ENCODE measurements at places on chromosomes 1 and 21.

DNA sequence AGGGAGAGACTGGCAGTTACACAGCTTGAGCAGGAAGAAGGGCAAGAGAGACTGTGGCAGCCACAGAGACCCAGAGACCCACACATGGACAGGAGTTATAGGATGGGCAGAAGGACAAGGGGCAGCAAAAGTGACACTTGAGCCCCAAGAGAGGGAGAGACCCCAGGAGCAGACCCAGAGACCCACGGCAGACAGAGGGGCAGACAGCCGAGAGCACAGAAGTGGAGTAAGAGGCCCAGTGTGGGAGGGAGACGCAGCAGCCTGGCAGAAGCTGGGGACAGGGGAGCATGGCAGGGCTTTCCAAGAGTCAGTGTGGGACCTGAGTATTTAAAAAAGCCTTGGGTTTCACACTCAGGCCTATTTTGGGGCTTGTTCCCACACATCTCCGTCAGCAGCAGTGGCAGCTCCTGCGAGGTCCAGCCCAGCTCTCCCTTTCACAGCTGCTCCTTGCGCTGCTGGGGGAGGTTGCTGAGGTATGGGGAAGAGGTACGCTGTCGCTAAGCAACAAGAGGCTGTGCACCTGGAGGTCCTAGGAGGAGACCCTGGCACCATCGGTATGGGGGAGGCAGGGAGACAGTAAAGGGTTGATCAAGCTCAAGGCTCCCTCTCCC is 9.0 kb upstream of the MEF2D start:
- no peak for DNase-seq

DNA sequence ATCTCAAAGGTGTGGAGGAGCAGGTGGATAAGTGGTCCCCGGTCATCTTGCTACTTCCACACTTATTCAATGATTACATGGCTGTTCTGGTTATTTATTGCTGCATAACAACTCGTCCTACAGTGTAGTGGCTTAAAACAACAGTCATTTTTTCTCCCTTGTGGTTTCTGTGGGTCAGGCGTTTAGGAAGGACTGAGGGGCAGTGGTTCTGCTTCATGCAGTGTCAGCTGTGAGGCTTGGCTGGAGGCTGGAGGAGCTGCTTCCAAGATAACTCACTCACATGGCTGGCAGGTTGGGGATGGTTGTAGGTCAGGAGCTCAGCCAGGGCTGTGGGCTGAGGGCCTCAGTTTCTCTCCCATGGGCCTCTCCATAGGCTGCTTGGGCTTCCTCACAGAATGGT is 5.9 kb upstream of the SLC6A17 start:
- no peak for DNase-seq

DNA sequence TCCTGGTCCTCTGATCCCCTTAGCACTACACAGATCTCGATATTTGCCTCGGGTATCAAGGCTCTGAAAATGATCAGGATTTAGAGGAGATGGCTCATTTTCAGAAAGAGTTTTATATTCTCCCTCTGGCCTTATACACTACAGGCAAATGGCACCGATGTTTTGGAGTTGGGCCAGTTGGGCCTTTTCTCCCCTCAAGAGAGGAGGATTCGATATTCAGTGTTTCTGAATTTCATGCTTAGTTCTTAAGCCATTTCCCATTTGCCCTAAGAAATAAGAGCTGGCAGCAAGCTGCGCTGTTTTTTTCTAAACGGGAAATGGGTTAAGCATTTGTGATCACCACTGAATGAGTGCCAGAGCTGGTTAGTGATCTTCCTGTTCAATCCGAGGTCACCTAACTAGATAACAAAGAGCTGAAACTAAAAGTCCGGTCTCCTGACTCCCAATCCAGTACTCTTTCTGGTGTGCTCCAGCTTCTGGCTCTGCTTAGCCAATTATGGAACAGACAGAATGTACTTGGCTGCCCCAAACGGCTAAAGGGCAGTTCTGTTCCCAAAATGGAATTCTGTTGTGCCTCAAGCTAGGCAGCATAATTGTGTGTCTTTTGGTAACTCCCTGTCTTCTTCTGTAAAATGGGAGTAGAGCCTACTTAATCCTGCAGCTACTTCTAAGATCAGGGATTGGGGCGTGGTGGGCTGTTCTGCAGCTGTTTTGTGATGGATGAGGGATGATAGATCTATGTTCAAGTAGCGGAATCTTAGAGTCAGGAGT is 1.2 kb upstream of the CPT2 start:
- no peak for DNase-seq

DNA sequence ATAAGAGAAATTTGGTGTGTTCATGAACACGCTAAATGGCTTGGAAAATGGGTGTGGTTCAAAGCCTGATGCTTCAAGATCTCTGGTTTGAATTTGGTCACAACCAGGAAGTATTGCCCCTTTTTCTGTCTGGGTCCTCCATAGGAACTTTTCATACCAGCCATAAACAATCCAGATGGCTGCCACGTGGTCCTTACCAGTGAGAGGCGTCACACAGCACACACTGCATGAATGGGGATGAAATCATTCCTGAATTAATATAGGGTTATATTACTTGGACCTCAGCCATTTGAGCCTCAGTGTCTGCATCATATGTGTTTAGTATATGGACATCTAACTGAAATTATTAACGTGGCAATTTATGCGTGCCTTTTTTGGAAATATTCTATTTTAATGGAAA is 64.0 kb downstream of the PRRX1 start:
- no peak for DNase-seq

DNA sequence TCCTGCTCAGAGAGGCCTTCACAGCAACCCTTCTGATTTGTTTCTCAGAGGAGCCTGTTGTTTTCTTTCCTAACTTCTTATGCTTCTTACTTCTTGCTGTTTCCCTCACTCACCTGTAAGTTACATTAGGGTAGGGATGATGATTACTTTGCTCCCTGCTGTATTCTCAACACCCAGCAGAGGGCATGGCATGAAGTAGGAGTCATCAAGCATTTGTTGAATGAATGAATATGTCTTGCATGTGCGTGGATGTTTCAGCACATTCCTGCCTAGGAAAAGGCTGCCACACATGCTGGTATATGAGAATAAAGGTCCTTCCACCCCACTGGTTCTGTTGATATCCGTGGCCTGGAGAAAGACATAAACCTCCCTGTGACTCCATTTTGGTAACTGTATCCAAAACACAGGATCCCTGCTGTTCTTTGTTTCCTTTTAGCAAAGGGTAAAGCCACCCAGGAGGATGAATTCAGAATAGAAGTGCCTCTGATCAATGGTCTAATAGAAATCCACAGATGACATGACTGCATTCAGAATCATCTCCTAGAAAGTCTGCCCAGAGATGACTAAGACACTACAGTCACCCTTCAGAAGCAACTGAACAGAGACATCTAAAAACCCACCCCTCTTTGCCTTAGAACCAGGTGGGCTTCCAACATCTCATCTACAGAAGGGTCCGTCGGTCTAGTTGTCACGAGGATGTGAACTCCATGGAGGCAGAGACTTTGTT is 168.8 kb downstream of the ZSCAN20 start:
- no peak for DNase-seq

GRCh38 chr1:47679826-47680225 is 242.0 kb downstream of the FOXD2 start:
- DNase-seq: no peak

DNA sequence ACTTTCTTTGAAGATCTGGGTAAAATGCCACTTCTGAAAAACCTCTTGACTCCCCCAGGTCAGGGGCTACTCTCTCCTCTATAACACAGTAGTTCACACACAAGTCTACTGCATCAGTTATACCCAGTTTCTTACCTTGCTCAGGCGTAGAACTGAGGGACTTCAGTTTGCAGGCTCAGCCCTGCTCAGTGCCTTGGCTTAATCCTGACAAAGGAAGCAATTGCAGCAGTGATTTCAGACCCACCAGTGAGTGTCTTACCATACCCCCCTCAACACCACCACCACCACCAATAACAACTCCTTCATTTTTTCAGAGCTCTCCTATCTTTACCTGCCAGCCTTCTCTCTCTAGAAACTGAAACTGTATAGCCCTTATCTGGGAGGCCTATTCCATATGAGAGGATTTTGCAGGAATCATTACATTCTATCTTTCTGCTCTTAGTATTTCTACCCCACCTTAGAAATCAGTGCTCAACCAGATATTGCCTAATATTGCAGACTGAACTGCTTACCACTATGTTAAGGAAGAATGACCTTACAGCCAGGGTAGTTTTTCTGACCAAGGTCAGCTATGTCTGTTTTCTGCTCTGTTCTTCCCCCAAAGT is 105.5 kb upstream of the S1PR1 start:
- no peak for DNase-seq

DNA sequence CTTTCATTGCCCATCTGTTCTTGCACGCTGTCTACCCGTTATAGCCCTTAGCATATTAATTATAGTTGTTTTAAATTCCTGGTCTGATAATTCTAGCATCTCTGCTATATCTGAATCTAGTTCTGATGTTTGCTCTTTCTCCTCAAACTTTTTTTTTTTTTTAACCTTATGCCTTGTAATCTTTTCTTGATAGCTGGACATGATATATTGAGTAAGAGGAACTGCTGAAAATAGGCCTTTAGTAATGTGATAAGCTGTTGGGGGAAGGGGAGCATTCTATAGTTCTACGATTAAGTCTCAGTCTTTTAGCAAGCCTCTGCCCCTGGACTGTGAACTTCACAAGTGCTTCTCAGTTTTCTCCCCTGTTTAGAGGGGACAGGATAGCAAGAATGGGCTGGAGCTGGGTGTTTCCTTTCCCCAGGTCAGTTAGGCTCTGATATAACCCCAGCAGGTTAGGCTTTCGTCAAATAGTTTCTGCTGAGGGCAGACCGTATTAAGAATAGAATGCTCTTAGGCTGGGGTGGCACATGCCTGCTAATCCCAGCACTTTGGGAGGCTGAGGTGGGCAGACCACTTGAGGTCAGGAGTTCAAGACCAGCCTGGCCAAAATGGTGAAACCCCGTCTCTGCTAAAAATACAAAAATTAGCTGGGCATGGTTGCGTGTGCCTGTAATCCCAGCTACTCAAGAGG is 62.2 kb downstream of the ZFYVE9 start:
- DNase-seq: no peak

GRCh38 chr1:1622010-1622787 is 6.9 kb downstream of the MIB2 start:
- no peak for DNase-seq

GRCh38 chr1:111505641-111506119 is 2.2 kb upstream of the ADORA3 start:
- no peak for DNase-seq

- no peak for DNase-seq
Observed at GRCh38 chr1:85202092-85202863, 1.5 kb upstream of the SYDE2 start.
